NCI-H1930 (cell line): ENCODE measurements at places on chromosomes 3 and 15.

DNA sequence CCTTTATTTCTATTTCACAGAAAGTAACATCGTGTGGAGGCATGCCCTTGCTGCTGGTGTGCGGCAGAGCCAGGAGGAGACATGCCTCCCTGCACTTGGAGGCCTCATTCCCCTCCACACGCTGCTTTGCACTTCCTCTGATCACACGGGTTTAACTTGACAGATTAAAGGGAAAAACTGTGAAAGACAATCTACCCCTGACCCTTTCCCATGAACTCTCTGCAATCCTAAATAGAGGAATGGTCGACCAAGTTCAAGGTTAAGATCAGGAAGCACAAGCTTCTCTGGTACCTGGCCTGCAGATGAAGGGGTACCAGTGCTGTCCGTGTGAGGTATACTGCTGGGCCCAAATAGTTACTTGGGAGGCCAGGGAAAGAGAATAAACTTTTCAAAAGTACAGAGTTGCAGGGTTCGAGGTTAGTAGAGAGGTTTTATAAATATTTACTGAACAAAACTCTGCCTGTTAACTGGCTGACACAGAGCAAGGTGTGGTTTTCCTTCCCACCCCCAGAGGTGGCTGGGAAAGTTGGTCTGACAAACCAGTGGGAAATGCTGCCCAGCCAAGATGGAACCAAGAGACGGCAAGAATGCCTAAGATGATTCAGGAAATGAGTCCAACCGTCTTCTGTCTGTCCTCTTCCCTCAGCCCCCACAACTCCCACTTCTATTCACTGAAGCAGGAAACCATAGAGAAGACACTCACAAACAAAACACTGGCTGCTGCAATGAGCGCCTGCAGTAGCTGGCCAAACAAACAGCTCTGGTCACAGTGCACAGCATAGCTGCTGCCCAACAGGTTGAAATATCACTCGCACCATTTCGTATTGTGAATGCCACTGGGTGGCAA lies 79.6 kb downstream of the IGF2BP2 start:
- no peak for DNase-seq

DNA sequence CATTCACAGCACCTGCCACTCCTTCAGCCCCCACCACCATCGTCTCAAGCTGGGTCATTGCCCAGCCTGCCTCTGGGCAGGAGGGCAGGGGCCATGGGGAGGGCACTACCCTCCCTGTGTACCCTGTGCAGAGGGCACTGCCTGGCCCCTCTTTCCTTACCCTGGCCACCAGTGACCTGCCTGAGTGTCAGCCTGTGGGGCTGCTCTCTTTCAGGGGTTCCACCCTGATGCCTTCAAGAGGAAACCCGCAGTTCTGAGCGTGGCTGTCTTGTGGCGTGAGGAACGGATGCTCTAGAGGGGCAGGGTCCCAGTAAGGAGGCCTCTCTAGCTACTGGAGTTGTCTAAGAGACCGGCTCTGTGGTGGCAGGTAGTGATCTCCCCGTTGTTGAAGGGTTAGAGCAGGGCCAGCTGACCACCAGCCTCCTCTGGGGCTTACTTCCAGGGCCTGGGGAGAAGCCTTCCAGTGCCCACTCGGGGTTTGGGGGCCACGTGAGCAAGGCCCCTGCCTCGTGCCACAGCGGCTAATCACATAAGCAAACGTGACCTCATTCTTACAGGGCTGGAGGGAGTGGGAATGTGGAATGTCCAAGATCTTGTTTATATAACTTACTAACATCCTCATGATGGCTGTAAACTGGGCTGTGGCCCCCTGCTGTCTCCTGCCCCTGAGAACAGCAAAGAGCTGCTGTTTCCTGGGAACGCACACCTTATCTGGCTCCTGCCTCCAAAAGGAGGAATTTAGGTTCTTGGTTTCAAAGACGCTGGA lies 31.4 kb upstream of the SEC13 start:
- no peak for DNase-seq

GRCh38 chr3:197541756-197542539 lies 13.8 kb downstream of the BDH1 start:
- no peak for DNase-seq

DNA sequence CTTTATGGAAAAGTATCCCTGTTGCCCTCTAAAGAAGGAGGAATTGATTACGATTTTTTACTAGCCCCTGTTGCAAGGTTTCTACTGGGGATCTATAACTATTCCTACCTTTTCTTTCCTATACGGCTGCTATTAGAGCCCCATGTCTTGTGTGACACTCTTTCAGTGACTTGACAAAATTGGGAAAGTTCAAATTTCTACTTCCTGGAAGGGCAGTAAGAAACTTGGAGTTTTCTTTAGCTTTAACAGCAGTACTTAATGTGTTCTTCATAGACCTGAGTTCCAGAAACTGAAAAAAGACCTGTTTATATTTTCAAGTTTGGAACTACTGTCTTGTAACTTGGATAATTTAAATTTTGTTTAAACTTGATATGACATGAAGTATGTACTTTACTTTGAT lies 54.7 kb downstream of the TRPC1 start:
- no peak for DNase-seq

- no peak for DNase-seq
These were observed 32.8 kb downstream of the TFRC start for GRCh38 chr3:196048922-196049598.

GRCh38 chr3:123378409-123378915 lies 70.4 kb downstream of the ADCY5 start:
- no peak for DNase-seq

DNA sequence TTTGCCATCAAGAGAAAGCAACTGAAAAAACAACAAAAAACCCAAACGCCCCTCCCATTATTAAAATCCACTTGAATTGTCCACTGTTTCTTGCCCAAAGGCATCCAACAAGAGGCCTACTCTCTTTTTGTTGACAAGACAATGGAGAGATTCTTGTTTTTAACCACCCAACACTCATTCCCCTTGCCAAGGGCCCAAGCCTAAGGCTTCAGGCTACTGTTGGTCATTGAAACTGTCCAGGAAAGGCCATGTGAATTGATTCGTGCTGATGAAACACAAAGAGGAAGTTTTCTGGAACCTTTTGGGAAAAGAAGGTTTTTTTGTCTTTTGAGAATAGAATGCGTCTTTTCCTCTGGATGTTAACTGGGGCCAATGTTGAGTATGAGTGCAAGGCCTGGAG lies 157.4 kb upstream of the PFN2 start:
- DNase-seq, result no peak

GRCh38 chr3:61813636-61814035 lies 252.3 kb downstream of the PTPRG start:
- DNase-seq, result no peak

- DNase-seq, result no peak
These were observed 51.5 kb downstream of the UMPS start for GRCh38 chr3:124781476-124782376.
